ENCODE measurements at places on chromosomes 5 and 9.

- no peak for DNase-seq
Observed at GRCh38 chr9:111274737-111275136, 55.3 kb downstream of the OR2K2 start.

DNA sequence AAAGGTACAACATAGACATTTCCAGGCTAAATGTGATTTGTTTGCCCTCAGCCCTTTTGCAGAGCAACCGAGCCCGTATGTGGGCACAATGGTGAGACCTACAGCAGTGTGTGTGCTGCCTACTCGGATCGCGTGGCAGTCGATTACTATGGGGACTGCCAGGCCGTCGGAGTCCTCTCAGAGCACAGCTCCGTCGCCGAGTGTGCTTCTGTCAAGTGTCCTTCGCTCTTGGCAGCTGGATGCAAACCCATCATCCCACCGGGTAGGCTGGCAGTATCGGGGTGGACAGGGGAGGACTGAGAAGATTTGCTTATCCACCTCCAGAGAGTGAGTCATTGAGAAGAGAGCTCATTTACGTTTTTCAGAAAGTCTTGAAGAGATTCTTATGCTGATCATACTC lies 17.8 kb upstream of the GLIPR2 start:
- DNase-seq, result no peak

DNA sequence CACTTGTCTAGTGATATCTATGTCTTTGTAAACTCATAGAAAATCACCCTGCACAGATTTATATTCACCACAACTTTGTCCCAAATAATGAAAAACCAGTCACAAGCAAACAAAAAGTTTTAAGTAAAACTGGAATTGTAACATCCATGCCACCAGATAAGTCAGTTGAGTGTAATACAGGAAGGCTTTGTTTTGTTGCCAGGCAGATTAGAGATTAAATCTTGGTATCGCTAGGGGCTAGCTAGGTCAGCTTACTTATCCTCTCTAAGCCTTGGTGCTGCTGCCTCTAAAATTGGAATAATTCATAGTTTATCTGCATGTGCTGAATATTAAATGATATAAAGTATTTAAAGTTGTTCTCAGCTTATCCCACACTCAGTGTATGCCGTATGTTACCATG lies 1062.5 kb downstream of the CDH9 start:
- no peak for DNase-seq

DNA sequence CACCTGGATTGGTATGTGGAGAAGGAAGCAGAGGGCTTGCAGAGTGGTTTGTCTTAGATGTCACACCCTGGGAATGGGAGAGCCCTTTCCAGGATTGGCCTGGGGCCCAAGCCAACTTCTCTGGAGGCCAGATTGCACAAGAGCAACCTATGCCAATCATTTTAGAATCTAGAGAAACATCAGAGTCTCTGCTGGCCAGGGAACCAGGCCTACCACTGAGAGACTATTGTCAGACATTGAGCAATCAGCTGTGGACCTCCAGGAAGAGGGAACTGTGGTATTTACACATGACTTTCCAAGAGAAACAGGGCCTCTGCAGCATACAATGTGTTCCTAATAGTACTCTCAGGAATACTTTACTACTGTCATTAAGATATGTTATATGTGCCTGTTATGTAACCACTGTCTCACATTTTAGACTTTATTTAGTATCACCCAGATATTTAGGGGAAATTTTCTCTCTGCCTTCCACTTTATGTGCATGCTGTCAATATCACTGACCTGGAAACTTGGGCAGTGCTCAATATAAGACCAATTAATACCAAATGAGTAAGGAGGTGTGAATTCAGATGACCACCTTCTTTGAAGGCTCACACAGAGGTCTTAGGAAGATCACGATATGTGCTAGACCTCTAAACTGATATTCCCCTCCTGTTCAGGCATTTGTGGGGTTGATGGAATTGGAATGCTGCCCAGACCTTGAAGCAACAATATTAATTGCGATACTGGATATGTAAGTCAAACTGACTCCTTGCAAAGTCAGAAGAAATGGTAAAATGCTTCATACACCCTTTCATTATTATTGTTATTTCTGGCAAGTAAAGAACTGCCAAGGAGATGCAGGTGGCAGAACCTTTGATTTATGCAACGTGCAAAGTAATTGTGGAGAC lies 20.5 kb upstream of the CCL28 start:
- peak; percentile 94 for DNase-seq

- DNase-seq, result no peak
Observed at GRCh38 chr5:179912951-179913350, 5.3 kb upstream of the TBC1D9B start.

DNA sequence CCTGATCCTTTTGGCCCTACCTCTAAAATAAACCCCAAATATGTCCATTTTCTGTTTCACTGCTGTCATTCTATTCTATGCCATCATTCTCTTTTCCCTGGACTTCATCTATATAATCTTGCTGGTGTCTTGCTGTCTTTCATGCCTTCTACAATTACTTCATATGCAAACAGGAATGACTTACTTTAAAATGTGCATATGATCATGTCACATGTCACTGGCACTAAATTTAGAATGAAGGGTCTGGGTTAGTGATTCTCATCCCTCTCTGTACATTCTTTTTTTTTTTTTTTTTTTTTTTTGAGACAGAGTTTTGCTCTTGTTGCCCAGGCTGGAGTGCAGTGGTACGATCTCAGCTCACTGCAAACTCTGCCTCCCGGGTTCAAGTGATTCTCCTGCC lies 22.9 kb downstream of the FAF2 start:
- DNase-seq, result no peak

- no peak for DNase-seq
Observed at GRCh38 chr9:104553261-104553660, 15.7 kb upstream of the OR13C8 start.

GRCh38 chr5:14200312-14200990 lies 57.3 kb downstream of the TRIO start:
- no peak for DNase-seq

DNA sequence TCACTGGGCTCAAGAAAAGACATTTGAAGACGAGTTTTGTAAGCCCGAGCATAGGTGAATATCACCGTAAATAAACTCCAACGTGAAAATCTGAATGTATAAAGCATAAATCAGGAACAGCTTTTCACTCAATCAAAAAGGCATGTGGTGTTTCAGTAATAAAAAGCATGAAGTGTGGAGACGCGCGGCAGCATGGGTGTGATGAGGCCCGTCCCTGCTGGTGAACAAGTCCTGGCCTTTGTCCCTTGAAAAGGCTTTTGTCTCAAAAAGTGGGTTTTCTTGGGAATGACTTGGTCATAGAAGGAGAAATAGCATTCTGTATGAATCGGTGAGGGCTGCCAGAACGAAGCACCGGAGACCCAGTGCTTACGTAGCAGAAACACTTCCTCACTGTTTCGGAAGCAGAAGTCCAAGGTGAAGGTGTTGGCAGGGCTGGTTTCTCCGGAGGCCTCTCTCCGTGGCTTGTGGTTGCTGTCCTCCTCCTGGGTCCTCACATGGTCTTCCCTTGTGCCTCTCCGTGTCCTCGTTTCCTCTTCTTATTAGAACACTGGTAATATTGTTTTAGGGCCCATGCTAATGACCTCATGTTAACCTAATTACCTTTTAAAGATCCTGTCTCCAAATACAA lies 24.9 kb downstream of the ROPN1L start:
- DNase-seq, result no peak

- DNase-seq, result no peak
Observed at GRCh38 chr9:70951749-70952727, 169.4 kb downstream of the TRPM3 start.

GRCh38 chr5:84433461-84433860 lies 48.8 kb upstream of the EDIL3 start:
- DNase-seq, result peak; percentile 80

DNA sequence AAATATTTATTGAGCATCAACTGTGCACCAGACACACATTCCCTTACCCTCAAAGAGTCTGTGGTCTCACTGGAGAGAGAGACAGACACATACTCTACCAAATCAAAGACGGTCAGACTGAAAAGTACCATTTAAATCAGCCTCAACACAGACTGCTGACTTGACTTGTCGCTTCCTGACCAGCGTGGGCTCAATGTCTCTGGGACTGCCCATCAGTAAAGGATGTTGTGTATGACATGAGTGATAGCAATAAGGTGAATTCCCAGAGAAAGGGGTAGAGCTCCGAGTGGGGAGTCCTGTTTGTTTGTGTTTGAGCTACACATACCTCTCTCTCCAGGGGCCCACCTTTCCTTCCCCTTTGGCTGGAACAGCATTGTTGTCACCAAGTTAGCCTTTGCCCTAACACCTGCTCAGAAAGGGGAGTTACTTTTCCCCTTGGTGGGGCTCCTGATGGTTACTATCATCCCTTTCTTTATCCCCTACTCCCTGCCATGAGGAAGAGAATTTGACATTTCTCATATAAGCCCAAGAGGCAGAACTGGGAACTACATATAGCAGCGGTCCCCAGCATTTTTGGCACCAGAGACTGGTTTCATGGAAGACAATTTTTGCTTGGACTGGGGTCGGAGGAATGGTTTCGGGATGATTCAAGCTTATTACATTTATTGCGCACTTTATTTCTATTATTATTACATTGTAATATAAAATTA lies 33.9 kb downstream of the NR4A3 start:
- no peak for DNase-seq

DNA sequence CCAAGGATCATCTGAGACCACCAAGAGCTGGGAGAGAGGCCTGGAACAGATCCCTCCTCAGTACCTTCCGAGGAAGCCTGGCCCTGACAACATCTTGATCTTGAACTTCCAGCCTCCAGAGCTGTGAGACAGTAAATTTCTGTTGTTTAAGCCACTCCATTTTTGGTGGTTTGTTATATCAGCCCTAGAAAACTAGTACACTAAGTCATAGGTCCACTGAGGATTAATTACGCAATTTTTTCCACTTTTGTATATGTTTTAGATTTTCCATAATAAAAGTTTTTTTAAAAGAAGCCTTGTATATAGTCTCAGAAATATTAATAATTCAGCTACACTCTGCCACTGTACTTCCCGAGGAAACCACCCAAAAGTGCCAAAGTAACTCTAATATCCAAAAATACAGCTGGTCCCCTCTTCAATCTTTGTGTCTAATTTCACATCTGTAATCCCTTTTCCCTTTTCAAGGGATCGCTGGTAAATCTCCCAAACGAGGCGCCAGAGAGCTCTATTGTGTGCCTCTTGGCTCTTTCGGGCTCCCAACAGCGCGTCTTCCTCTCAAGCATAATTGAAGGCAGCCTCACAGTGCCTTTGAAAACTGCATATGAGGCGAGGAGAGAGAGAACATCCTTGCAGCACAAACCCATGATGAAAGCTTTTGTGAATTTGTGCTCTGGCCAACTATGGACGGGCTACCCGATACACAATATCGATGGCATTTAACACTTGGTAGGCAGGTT lies 32.7 kb downstream of the PRUNE2 start:
- peak; percentile 21 for DNase-seq

DNA sequence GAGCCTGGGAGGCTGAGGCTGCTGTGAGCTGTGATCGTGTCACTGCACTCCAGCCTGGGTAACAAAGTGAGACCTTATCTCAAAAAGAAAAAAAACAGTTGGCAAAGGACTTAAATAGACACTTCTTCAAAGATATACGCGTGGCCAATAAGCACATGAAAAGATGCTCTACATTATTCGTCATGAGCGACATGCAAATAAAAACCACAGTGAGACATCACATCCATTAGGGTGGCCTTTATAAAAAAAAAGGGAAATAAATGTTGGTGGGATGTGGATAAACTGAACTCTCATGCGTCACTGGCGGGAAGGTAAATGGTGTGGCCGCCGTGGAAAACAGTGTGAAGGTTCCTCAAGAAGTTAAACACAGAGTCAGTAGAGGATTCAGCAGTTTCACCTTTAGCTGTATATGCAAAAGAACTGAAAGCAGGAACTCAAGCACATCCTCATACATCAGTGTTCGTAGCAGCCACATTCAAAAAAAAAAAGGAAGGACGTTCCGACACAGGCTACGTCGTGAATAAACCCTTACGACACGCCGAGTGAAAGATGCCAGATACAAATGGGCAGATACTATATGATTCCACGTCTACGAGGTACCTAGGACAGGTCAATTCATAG lies 24.5 kb upstream of the NRARP start:
- no peak for DNase-seq

DNA sequence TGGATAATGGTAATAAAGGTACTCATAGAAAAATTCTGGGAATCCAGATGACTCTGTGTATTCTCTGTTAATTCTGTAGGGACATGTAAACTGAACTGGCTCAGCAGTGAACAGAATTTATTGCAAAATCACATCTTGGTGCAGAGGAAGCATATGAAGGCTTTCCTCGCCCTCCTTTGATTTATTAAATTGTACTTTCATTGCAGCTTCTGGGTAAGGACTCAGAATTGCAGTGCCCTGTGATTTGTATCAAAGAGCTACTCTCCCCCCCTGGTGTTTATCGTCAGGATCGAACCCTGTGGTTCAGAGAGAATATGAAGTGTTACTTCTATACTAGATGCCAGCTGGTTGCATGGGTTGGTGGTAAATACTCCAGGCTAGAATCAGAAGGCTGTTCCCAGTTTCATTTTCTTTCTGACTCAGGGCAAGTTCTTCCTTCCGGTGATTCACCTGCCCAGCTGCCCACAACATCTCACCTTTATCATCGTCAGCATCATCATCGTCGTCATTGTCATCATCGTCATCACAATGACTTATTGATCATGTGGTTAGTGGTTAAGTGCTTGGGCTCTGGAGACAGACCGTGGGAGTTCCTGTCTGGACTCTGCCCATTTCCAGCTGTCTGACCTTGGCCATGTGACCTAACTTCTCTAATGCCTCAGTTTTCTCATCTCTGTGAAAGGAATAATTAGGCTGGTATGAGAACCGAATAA lies 238.8 kb downstream of the ARHGAP26 start:
- DNase-seq, result peak; percentile 93

- no peak for DNase-seq
Observed at GRCh38 chr5:176405656-176406435, 10.5 kb downstream of the CLTB start.

DNA sequence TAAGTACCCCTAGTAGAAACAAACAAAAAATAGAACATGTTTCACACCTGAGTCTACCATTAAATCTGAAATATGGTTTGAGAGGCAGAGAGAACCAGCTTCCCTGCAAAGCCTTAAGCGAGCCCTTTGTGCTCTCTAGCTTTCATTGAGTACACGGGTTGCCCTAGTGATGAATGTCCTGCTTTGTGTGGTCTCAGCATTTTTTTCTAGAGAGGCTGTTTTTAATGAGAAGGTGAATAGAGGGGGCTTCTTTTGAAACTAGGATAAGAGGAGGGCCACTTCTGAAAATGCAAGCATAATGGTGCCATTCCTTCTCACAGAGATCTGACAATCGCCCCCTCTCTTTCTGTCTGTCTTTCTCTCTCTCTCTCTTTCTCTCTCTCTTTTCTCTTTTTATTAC lies 131.3 kb downstream of the MACIR start:
- DNase-seq, result no peak

GRCh38 chr9:108389056-108389455 lies 466.7 kb downstream of the ACTL7B start:
- DNase-seq, result no peak

DNA sequence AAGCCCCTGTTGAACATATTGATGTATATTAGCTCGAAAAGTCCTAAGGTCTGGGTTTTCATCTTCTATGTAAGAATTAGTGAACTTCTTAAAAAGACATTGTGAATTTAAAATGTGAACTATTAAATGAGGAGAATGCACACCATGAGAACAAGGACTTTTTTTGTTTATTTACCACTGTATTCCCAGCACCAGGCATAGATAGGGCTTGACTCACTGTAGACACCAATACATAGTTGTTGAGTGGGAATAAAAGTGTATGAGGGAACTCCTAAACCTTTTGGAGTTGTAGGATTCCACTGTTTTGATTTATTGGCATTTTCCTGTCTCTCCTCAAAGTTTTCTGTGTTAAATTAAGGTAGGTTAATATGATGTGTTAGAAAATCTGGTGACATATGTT lies 40.3 kb downstream of the NNT start:
- DNase-seq, result no peak

All from fibroblast of pulmonary artery (primary cell).